MCF 10A (cell line): ENCODE measurements at places on chromosomes 4 and X. TPM values are rescaled to one million over a fixed set of nuclear protein-coding genes. Genes with fewer than 3 reads are reported as not detected.

LRP2BP gene
- total RNA-seq, result 0.64 and 0.70 TPM in 2 replicates

- no peaks in the 10 kb centered on the region for H3K27me3 ChIP-seq
- H3K27ac ChIP-seq, result no peak overlapping the region
- peak; percentile 81 for DNase-seq
- H3K36me3 ChIP-seq, result no peaks in the 10 kb centered on the region
- H3K4me3 ChIP-seq, result no peak overlapping the region
These were observed 65.7 kb upstream of the SLITRK2 start for GRCh38 chrX:145751943-145752342.

DDX53 gene
- not detected in 2 replicates for total RNA-seq

- H3K27ac ChIP-seq, result no peak overlapping the region
- no peaks in the 10 kb centered on the region for H3K27me3 ChIP-seq
- H3K36me3 ChIP-seq, result no peaks in the 10 kb centered on the region
- no peak for DNase-seq
These were observed 16.5 kb downstream of the MCF2 start for GRCh38 chrX:139691493-139691842.

ARL9 gene
- 0.22 and 0.28 TPM in 2 replicates for total RNA-seq
